ENCODE measurements at places on chromosomes 7 and 10. TPM values are rescaled to one million over a fixed set of nuclear protein-coding genes. Genes with fewer than 3 reads are reported as not detected.

- no peak overlapping the region for H3K4me3 ChIP-seq
- DNase-seq = no peak
- no peaks in the 10 kb centered on the region for H3K4me1 ChIP-seq
- no peaks in the 10 kb centered on the region for H3K27me3 ChIP-seq
- H3K27ac ChIP-seq = no peak overlapping the region
These were observed 77.9 kb upstream of the HECW1 start for GRCh38 chr7:43034535-43035002.

DNA sequence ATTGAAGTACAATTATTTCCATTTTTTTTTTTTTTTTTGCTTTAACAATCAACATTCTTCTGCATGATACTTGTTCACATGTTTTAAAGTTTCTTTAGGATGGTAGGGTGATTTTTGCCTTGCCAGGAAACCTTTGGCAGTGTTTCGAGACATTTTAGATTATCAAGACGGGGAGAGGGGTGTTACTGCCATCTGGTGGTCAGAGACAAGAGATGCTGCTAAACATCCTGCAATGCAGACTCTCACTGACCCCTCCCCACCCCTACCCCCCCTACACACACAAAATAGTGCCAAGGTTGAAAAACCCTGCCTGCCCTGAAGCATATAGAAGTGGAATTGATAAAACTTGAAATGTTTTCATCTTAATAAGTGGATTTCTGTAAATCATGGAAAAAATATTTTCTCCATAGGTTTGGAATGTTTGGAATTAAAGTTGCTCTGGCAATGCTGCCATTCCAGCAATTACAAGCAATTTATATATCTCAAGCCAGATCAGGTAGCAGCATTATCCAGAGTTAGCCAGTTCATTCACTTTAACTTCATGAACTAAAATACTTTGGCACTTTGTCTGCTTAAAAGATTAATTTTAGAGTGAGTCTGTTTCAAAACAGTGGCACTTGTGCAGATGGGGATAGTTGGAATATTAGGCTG, 62.1 kb downstream of the SDHAF3 start:
- DNase-seq = no peak
- H3K27ac ChIP-seq = no peak overlapping the region
- no peaks in the 10 kb centered on the region for H3K36me3 ChIP-seq

- peaks cover 25% of the 10 kb centered on the region for H3K4me1 ChIP-seq
- no peaks in the 10 kb centered on the region for H3K36me3 ChIP-seq
- H3K27ac ChIP-seq = no peak overlapping the region
- DNase-seq = no peak
These were observed 74.0 kb downstream of the ARID5B start for GRCh38 chr10:61975391-61975932.

MICALL2 gene
- total RNA-seq = 8.3 TPM

FKBP9 gene
- 44.1 TPM for total RNA-seq

DNA sequence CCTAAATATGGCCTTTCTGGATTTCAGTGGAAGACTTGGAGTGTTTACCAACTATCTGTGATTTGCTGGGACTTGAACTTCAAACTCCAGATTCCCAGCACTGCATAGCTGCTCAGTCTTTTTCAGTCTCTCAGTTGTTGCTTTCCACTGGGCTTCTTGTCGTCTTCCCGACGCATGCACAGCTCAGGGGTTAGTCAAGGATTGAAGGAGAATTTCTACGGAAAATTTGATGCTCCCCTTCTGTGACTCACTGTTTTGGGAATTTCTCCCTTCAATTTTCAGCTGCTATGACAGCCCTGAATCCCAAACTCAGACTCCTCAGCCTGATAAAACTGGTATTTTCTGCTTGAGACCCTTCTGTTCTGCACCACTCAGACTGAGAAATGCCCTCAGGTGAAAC, 91.7 kb downstream of the CYP26A1 start:
- no peak for DNase-seq
- no peak overlapping the region for H3K4me3 ChIP-seq
- H3K27me3 ChIP-seq = no peaks in the 10 kb centered on the region
- no peak overlapping the region for H3K27ac ChIP-seq

- no peak for DNase-seq
- H3K36me3 ChIP-seq = no peaks in the 10 kb centered on the region
- no peak overlapping the region for H3K4me3 ChIP-seq
- no peaks in the 10 kb centered on the region for H3K27me3 ChIP-seq
- H3K27ac ChIP-seq = no peak overlapping the region
These were observed 39.9 kb upstream of the HDAC9 start for GRCh38 chr7:18455606-18456005.

DNA sequence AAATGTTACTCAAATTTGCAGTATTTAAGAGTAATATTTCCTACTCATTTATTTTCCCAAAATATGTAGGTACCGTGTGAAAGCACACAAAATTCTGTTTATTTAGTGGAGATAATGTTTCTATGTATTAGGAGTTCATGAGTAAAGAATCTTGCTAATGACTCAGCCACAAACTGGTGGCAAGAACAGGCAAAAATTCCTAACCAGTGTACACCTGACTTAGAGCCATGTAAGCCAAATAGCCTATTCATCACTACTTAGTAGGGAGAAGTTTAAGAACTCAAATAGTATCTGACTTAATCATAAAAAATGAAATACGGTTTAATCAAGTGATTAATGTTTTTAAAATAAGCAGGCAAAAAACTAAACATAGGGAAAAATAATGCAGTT, 169.0 kb downstream of the SRPK2 start:
- peaks cover 11% of the 10 kb centered on the region for H3K4me1 ChIP-seq
- no peaks in the 10 kb centered on the region for H3K27me3 ChIP-seq
- no peaks in the 10 kb centered on the region for H3K36me3 ChIP-seq
- H3K27ac ChIP-seq = no peak overlapping the region
- DNase-seq = no peak

- DNase-seq = no peak
- no peak overlapping the region for H3K27ac ChIP-seq
- H3K36me3 ChIP-seq = no peaks in the 10 kb centered on the region
- H3K27me3 ChIP-seq = no peaks in the 10 kb centered on the region
- H3K4me1 ChIP-seq = no peaks in the 10 kb centered on the region
These were observed 24.4 kb upstream of the C10orf67 start for GRCh38 chr10:23368816-23369640.

- no peak for DNase-seq
- no peaks in the 10 kb centered on the region for H3K27me3 ChIP-seq
- H3K4me1 ChIP-seq = no peaks in the 10 kb centered on the region
- no peak overlapping the region for H3K27ac ChIP-seq
- H3K4me3 ChIP-seq = no peak overlapping the region
These were observed 6.1 kb upstream of the COA1 start for GRCh38 chr7:43735403-43735801.

GRCh38 chr7:137696376-137696775, 150.4 kb downstream of the DGKI start:
- no peak overlapping the region for H3K4me3 ChIP-seq
- H3K27ac ChIP-seq = no peak overlapping the region
- H3K4me1 ChIP-seq = no peaks in the 10 kb centered on the region
- no peaks in the 10 kb centered on the region for H3K36me3 ChIP-seq
- H3K27me3 ChIP-seq = no peaks in the 10 kb centered on the region

FAM24B gene
- total RNA-seq = 4.1 TPM

ASB10 gene
- not detected for total RNA-seq
